ENCODE measurements at places on chromosomes 12 and 14.

DNA sequence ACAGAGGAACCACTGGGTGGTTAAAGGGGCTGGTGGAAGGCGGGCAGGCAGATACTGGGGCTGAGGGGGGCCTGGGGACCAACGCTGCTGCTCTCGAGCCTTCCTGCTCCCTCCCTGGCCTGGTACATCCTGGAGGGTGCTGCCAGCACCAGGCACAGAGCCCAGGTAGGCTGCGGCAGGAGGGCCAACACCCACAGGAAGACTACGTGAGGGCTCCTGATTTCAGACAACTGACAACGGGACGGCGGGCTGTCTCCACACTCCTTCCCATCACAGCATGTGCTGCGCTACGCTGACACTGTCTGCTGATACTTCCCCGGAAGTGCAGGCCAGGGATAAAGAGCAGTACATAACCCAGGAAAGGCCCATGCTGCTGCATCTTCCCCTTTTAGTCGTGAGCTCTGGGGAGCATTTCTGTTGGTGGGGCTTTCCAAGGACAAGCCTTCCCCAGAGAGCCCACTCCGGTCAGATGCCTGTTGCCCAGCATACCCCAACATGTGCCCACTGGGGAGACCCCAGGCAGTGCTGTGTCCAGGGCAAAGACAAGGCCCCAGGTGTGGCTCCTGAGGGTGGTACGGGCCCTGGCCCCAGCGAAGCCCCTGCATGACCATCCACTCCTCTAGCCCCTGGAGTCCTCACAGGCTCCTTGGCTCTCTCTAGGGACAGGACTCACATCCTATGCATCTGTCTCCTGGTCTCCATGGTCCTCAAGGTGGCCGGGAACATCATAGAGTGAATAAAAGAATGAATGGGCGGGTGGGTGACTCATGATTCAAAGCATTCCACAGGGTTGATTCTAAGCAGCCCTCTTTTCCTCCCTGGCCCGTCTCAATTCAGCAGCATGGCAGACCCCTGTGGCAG lies 38.0 kb downstream of the CHGA start:
- DNase-seq = no peak

DNA sequence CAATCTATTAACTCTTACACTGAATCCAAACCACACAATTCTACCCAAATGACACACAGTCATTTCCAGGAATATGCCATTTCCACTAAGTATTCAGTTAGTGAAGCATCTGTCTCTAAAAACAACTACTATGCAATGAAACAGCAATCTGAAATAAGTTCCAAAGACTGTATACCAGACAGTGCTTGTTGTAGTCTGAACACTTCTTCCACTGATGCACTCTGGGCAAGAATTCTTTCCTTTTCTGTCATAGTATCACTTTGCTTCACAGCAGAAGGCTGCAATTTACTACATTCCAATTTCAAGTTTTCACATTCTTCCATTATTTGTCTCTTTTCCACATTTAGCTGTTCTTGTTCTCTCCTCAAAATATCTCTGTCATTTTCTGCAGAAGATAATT lies 25.8 kb downstream of the TRIP11 start:
- no peak for DNase-seq

GRCh38 chr14:68866991-68867533 lies 74.2 kb upstream of the ZFP36L1 start:
- no peak for DNase-seq

- no peak for DNase-seq
These were observed 13.0 kb downstream of the SCNN1A start for GRCh38 chr12:6362403-6362802.

GRCh38 chr12:132942611-132943010 lies 13.5 kb downstream of the ZNF605 start:
- no peak for DNase-seq

DNA sequence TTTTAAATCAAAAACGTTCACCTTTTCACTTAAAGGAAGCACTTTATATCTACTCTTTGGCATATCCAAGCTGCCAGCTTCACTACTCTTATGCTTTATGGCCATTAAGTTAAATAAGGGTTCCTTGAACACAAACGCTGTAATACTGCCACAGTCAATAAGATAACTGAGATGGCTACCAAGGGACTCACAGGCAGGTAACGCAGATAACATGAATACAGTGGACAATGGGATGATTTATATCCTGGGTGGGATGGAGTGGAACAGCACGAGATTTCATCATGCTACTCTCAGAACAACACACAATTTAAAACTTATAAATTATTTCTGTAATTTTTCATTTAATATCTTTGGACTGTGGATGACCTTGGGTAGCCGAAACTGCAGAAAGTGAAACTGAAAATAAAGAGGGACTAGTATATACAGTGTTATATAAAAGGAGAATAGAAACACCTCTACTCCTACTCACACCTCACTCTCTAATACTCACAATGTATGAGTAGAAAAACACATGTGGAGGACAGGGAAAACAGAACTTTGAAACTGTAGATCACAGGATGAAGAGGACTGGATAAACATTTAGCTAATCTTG lies 367.3 kb downstream of the C12orf50 start:
- DNase-seq = no peak

DNA sequence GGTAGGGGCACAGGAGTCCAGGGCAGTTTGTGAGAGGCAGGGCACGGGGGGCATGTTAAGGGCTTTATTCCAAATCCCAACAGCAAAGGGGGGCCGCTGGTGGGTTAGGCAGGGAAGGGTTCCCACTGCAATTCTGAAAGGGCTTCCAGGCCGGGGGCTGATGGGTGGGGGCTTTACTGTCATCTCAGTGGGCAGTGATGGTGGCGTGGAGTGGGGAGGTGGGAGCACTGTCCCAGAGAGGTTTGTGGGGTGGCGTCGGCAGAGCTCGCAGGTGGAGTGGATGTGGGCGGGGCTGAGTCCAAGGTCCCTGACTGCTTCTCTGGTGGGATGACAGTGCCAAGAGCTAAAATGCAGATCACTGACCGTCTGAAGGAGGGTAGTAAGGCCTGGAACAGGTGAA lies 121.6 kb upstream of the EVL start:
- DNase-seq = no peak

GRCh38 chr14:66507181-66507721 lies 696 bp upstream of the GPHN start:
- no peak for DNase-seq

GRCh38 chr12:86134561-86134960 lies 121.6 kb downstream of the MGAT4C start:
- DNase-seq = peak; percentile 70

- peak; percentile 20 for DNase-seq
These were observed at the start of gene TMEM121 for GRCh38 chr14:105525861-105526775. Gene TMEM121 (plus strand): TSS chr14:105526583. CDS start chr14:105528835, 2,252 bp downstream.

DNA sequence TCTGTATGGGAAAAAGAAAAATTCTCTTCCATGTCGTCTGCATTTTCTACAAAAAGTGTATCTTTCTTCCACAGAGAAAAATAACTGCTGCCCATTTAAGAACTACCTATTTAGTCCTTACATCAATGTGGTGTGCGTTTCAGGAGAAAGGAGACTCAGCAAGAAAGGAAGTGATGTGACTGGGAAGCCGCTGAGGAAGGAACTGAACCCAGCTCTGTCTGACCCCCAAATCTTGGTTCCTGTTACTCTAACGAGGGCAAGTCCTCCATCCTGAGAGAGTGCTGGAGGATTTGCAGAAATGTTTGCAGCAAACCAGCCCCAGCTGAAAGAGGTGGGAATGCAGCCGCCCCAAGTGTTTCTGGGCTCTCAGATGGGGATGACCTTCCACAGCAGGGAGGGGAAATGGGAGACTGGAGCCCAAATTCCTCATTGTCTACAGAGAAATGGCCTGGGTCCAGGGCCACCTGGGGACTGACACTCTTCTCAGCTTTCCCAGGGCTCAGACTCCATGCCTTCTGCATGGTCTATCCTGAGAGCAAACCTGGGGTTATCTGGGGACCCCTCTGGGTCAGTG lies 6.7 kb upstream of the MLEC start:
- DNase-seq = no peak

DNA sequence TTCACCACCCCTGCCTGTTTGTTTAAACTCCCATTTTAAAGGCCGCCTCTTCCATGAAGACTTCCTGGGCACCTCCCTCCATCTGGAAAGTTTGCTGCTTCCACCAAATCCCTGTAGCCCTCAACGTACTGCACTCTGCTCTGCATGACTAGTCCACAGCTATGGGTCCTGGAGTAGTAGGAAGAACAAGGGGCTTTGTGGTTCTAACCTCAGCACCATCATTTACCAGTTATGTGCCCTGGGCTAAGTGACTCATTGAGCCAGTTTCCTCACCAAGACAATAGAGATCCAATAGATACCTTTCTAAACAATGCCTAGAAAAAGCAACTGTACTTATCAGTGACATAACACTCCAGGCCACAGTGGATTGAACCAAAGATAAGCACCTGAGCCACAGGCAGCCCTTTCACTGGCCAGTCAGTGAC lies 8.5 kb upstream of the LTBP2 start:
- no peak for DNase-seq

DNA sequence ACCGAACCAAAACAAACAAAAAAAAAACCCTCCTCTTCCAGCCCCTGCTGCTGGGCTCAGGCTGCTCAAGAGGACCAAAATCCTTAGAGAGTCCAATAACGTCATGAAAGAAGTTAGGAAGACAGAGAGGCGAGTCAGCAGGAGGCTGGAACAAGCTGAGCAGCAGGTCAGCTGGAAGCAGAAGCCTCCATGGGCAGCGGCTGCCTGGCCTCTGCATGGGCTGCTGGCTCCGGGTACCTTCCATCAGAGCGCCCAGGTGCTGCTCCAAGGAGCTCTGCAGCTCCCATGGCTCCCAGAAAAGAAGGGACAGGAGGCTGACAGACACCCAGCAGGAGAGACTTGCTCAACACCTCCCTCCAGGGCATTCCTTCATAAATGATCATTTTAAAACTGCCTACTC lies 3.2 kb upstream of the KRT2 start:
- no peak for DNase-seq

DNA sequence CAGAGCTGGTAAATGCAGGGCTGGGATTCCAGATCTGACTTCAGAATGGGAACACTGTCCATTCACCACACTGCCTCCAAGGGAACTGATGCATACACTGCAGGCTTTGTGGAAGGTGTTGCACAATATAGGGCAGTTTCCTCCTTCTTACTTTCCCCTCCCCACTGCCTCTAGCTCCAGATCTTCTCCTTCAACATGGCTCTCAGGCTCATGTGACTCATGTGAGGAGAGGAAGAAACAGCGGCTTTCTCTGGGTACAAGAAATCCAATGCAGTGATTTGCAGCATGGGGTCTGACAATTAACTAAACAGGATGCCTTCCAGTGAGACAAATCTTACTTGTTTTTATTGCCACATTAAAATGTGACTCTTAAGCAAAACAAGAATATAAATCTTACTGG lies 447.6 kb upstream of the CCDC196 start:
- DNase-seq = peak; percentile 45

- no peak for DNase-seq
These were observed 407.4 kb upstream of the PRICKLE1 start for GRCh38 chr12:42996869-42997431.

DNA sequence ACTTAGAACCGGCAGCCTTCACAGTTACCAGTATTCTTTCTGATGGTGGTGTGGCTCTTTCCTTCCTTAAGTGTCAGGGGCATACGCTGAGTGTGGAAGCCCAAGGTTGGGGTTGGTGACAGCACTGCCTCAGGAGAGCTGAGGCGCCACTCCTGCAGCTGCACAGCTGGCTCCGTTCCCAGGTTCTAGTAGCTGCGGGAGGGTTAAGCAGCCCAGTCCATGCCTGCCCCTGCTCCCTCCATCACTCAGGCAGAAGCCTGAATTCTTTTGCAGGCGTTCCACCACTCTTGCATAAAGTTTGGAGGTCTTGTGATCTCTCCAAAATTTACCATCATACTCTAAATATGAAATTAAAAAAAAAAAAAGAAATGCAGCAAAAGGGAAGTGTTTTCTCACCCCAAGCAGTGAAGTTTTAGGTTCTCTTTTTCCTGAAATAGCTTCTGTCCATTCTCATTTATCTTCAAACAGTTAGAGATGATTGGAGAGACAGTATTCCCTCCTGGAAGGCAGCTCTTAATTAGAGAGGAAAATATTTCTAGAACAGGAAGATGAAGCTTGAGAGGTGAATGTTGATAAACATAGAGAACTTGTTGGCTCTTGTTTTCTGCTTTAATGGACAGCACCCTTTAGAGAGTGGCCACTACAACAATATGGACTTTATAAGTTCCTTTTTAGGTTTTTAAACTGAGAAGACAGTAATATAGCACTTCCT lies 136.1 kb downstream of the FGD4 start:
- DNase-seq = peak; percentile 87

GRCh38 chr14:62800577-62800976 lies 244.7 kb downstream of the KCNH5 start:
- no peak for DNase-seq

DNA sequence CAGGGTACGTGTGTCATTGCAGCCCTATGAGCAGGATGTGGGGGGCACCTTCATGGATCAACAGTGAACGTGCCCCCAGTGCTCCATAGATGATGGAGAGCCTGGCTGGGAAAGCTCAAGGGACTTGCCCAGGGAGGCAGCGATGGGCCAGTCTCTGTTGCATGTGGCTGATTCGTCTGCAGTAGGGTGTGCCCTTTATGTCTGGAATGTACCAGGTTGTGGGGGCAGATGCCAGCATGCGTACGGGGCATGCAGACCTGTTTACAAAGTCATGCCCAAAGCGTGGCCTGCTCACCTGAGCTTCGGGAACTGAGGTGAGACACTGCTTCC lies 72.3 kb downstream of the TESC start:
- DNase-seq = no peak
